T1000 (cell line): ENCODE measurements at places on chromosomes 5 and 9.

- no peak for DNase-seq
Measured at GRCh38 chr5:58912116-58912515, 329.2 kb downstream of the RAB3C start.

DNA sequence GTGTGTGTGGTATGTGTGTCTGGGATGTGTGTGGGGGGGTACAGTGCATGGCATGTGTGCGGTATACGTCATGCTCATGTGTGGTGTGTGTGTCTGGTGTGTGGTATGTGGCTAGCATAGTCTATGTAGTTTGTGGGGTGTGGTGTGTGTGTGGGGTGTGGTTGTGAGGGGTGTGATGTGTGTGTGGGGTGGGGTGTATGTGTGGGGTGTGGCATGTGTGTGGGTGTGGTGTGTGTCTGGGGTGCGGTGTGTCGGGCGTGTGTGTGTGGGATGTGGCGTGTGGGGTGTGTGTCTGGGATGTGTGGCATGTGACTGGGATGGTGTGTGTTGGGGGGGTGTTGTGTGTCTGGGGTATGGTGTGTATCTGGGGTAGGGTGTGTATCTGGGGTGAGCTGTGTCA lies 52.3 kb downstream of the SECISBP2 start:
- DNase-seq: no peak

- peak; percentile 10 for DNase-seq
Measured at GRCh38 chr9:119370816-119371215, 1.6 kb upstream of the BRINP1 start.

DNA sequence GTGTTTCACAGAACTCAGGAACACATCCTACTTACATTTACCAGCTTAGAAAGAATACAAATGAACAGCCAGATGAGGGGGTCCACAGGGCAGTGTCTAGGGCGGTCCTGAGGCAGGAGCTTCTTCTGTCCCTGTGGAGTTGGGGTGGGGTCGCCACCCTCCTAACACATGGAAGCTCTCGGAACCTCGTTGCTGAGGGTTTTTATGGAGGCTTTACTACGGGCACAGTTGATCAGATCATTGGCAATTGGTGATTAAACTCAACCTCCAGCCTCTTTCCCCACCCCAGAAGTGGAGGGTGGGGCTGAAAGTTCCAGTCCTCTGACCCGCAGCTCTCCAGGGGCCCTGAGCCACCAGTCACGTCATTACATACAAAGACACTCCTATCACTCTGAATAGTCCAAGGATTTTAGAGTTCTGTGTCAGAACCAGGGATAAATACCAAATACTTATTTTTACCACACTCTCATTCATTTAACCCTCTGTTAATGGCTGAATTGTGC lies 156.9 kb downstream of the COL23A1 start:
- DNase-seq: no peak

DNA sequence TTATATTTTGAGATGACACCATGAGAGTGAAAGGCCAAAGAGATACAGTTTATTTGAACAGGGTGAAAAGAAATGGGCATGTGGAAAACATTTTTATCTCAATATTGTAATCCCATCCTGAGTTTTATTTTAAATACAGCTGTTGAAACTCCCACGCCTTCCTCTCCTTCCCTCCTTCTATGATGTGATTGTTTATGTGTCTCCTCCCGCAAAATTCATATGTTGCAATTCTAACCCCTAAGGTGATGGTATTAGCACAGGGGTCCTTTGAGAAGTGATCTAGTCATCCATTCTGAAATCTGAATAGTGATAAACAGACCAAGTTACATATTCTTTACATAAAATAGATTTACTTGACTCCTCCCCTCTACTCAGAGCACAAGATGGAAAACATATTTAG lies 1275.4 kb upstream of the C9orf72 start:
- DNase-seq: no peak

GRCh38 chr9:5511476-5511875 lies 1.1 kb downstream of the PDCD1LG2 start:
- DNase-seq: no peak

GRCh38 chr5:130874861-130875417 lies 290.1 kb downstream of the HINT1 start:
- no peak for DNase-seq

- no peak for DNase-seq
Measured at GRCh38 chr5:94429566-94429965, 188.8 kb downstream of the KIAA0825 start.

DNA sequence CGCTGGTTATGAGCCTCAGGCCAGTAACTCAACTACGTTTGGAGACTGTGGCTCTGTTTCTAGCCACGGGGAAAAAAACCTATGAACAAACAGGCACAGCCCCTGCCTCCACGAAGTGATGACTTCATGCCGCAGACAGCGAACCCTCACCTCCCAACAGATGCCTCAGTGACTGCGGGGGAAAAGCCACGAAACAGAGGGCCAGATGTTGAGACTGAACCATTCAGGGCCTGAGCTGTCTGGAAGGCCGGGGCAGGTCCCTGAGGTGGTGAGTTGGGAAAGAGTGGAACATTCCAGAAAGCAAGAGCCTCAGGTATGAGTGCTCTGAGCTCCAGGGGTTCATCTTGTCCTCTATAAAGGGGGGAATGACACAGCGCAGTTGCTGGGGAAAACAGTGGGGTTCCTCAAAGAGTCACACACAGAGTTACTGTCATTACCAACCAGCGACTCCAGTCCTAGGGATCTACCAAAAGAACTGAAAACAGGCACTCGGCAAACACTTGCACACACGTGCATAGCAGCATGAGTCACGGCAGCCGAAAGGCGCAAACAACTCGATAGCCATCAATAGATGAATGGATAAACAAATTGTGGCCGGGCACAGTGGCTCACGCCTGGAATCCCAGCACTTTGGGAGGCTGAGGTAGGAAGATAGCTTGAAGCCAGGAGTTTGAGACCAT lies 15.3 kb downstream of the PLPP7 start:
- DNase-seq: no peak

- DNase-seq: no peak
Measured at GRCh38 chr9:135016037-135016640, 71.3 kb upstream of the OLFM1 start.

DNA sequence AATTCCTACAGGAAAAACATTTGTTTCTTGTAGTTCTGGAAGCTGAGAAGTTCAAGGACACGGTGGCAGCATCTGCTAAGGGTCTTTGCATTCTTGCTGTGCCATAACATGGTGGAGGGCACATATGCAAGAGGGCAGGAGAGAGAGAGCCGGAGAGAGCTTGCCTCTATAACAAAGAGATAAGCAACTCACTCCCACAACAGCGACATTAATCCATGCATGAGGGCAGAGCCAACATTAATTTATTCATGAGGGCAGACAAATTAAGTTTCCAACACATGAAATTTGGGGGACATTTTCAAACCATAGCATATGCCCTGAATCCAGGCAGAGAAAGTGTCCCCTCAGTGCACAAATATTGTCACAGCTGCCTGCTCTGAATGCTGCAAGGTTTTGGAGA lies 4.4 kb upstream of the GTF3C5 start:
- no peak for DNase-seq

GRCh38 chr9:136002215-136002614 lies 41.0 kb upstream of the UBAC1 start:
- no peak for DNase-seq

GRCh38 chr9:103709366-103709765 lies 384.7 kb upstream of the SMC2 start:
- DNase-seq: no peak

DNA sequence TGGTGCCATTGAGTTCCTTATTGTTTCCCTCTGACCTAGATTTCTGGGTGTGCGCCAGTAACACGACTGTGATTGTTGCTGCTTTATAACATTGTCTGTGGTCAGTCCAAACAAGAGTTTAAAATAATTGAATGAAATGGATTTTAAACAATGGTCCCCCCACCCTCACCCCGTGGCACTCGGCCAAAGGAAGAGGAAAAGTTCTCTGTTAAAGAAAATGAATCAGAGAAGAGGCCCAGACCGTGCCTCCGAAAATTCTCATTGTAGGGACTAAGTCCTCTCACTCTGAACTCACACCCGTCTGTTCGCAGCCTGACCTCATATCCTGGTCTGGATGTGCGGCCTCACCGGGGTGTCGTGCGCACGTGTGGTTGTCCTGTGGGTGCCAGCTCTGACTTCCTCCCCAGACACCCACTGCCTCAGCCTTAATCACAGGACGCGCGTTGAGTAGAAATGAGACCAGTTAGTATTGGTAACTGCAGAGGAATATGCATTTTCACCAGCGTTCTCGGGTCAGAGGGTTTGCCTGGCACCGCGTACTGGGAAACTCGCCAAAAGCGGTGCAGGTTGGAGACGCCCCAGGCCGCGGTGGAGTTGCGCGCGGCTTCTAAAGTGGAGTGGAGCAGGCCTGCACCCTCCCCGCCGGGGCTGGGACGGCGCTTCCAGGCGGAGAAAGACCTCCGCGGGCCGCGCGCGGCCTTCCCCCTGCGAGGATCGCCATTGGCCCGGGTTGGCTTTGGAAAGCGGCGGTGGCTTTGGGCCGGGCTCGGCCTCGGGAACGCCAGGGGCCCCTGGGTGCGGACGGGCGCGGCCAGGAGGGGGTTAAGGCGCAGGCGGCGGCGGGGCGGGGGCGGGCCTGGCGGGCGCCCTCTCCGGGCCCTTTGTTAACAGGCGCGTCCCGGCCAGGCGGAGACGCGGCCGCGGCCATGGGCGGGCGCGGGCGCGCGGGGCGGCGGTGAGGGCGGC lies at the start of gene ABL1:
TSS of gene ABL1 (plus strand) at position 884 of the 966 bp plus-strand sequence. CDS start 193 bp downstream, outside the sequence.
- peak; percentile 79 for DNase-seq

DNA sequence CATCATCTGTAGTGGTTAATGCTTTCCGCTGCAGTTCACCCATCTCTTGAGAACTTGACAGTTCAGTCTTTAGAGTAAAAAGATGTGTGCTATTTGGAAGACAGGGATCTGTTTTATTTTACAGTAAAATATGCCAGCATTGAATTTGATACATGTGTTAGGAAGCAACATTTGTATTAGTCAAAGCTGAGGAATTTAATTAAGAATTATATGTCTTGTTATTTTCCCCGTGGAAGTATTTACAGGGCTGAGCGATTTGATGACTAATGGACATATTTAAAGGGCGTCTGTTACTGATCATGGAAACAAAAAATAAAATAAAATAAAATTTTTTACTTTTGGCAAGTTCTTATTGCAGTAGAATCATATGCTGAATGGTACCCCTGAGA lies 101.3 kb downstream of the PAM start:
- DNase-seq: no peak

DNA sequence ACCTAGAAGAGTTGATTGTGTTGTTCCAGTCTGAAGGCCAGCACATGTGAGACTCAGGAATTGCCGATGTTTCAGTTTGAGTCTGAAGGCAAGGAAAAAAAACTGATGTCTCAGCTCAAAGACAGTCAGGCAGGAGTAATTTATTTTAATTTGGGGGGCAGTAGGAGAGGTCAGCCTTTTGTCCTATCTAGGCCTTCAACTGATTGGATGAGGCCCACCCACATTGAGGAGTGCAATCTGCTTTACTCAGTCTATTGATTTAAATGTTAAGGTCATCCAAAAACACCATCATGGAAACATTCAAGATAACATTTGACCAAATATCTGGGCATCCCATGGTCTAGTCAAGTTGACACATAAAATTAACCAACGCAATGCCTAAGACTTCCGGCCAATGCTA lies 288.9 kb downstream of the CDK5RAP2 start:
- no peak for DNase-seq

DNA sequence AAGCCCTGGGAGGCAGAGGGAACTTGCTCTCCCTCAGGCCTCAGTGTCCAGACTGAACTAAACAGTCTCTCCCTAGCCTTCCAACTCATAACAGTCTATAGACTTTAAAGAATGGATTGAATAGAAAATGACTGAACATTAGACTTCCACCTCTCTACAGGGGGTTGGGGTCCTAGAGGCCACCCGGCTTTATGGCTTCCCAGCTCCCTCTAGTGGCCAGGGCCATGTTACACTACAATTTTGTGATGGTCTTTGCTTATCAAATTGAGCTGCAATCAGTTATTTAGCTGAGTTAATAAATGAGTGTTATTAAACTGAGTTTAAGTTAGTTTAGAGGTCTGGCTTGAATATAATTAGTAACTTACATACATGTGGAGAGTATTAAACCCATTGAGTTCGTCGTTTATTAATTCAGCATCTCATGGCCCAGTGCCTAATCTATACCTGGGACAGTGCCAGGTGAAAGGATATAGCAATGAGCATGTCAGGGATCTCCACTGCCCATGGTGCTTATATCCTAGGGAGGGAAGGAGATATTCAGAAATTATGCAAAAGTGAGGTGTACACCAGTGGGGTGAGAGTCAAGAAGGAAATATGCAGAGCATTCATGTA lies 105.2 kb downstream of the SH3TC2 start:
- peak; percentile 28 for DNase-seq

DNA sequence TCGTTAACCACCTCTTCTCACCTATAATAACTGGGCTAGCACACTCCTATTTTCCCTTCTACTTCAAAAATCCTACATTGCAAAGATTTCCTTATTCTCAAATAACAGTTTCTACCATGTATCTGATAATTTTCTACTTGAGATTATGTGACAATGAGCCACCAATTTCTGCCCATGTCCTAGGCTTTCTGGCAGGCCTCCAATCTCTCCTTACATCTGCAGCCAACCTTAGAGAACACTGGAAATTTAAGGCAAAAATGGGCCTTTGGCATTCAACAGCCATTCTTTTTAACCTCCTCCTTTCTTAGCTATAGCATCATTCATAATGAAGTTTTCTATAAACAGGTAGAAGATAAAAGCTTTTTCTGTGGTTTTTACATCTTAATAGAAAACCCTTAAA lies 225.1 kb downstream of the ARRDC3 start:
- no peak for DNase-seq

DNA sequence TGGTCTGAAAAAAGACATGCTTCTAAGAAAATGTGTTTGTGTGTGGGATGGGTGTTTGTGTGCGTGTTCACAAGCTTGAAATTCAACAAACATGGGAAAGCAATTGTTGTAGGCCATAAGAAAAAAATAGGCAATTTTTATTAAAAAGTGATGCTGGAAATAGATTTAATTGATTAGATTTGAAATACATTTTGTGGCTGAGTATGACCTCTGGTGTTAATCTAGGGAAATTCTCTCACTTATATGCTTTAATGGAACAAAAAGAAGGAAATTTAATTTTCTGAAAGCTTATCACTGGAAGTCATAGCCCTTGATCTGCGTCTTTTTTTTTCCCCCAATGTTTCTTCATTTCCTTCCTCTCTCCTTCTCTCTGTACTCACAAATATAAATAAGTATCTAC lies 3.5 kb upstream of the KCNN2 start:
- DNase-seq: no peak

DNA sequence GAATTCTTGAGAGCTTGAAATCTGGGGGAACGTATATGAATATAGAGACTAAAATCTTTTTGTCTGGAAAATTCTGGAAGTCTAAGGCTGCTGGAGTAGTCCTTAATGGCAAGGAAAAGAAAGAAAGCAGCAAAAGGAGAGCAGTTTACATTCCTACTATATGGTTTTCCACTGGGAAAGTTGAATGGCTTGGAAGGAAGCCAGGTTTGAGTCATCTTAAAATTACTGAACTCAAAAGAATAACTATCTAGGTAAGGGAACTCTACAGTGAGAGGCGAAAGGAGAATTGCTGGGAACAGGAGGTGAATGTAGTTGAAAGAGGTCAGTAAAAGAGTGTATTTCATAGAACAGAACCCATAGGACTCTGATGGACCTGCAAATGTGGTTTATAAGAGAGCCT lies 258.1 kb upstream of the EDIL3 start:
- no peak for DNase-seq
